ENCODE measurements at places on chromosomes 7 and 10.

DNA sequence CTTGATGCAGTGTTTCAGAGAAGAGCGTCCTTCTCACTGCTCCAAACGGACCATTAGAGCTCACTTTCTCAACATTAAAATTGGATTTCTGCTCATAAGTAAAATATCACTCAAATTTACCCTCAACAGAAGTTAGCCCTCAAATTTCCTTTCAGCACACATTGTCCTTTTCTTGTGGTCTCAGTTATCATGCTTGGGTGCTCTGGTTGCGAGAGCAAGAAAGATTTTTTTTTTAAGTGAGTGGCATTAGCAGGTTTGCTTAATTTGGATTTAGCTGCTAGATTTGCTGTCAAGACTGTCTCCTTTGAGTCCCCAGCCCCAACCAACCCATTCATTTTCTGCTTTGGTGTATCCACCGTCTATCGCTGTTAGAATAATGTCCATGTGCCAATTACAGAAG lies 2.6 kb upstream of the CH25H start:
- DNase-seq: no peak

- peak; percentile 47 for DNase-seq
Measured at GRCh38 chr7:99312316-99313203, 13.1 kb upstream of the ARPC1A start.

GRCh38 chr7:5442757-5443305 lies 19.2 kb upstream of the TNRC18 start:
- DNase-seq: no peak

- DNase-seq: no peak
Measured at GRCh38 chr10:111656066-111656465, 527.5 kb downstream of the GPAM start.

- DNase-seq: no peak
Measured at GRCh38 chr10:96509017-96509641, 4.6 kb downstream of the TLL2 start.

DNA sequence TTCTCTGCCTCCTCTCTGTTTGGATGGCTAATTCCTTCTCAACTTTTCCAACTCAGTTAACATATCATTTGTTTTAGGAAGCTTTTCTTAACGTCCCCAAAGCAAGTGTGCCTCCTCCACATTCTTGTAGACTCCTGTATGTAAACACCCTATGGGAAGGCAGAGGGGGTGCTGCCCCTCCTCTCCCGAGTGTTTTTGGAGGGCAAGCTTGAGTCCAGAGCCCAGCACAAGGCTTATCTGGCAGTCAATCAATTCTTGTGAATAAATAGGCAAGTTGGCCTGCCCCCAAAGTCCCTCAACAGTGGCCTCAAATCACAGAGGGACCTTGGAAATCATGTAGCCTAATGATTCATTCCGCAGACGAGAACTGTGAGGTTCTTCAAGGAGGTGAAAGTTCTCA lies 305.6 kb downstream of the RPS24 start:
- DNase-seq: no peak

DNA sequence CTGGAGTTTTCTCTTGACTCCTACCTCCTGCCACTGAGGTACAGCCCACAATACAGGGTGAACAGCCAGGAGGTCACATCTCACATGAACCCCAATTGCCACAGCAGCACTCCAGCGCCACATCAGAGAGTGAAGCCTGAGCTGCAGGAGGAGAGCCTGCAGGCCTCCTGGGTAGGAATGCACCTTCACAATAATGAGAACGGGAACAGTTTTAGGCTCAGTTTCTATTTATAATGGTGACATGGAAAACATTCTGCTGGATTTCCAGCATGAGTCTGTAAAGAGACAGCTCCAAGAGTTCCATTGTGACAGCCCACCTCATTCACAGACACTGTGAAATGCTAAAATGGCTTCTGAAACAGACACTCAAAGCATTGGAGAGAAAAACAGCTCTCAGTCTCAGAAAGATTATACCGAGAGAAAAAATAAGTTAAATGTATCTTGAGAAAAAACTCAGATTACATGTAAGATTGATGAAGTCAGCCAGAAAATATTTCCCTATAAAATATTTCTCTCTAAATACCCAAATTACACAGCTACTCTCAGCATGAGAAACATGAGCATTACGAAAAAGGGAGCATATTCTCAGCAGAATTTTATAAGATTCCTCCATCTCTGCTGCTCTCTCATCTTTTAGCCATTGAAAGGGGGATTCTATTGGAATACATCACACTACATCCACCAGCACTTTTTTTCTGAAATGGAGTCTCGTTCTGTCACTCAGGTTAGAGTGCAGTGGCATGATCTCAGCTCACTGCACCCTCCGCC lies 11.3 kb downstream of the ZNF680 start:
- DNase-seq: no peak

DNA sequence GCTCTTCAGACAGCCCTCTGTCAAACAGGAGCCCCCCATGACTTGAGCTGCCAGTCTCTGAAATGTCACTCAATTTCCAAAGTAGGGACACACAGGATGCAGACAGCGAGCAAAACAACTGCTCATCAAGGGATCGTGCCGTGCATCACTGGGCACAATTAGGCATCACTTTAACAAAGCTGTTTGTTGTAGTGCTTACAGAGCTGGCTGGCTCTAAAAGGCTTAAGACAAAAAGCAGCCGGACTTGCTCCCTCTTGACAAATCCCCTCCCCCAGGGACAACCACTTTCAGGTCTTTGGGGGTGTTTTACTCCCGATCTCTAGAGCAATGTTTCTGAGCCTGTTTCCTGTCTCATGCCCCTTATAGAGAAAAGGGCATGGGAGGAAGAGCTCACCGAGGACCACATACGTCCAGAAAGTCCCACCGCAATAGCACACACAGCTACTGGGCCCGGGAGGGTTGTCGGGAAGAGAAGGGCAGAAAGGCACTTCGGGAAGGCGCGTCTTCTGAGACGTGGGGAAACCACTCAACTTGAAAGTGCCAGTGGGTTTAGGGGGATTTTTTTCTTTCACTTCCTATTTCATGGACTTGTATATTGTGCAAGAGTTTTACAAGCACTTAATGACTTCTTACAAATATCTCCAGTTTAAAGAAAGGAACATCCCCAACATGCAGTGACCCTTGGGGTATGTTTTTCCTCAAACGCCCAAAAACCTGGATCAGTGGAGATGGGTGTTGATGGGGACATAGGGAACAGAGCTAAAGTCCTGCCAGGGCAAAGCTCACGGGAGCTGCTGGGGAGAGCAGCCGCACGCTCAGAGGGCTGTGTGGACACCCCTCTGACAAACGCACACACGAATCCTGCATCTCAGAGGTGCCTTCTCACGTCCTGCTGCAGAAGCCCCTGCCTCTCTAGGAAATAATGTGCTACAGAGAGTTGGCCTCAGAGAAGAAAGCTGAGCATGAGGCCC lies 27.1 kb downstream of the LRRC20 start:
- DNase-seq: no peak

Measured in NCI-H2029 (cell line).